ENCODE measurements at places on chromosomes 3 and 15.

DNA sequence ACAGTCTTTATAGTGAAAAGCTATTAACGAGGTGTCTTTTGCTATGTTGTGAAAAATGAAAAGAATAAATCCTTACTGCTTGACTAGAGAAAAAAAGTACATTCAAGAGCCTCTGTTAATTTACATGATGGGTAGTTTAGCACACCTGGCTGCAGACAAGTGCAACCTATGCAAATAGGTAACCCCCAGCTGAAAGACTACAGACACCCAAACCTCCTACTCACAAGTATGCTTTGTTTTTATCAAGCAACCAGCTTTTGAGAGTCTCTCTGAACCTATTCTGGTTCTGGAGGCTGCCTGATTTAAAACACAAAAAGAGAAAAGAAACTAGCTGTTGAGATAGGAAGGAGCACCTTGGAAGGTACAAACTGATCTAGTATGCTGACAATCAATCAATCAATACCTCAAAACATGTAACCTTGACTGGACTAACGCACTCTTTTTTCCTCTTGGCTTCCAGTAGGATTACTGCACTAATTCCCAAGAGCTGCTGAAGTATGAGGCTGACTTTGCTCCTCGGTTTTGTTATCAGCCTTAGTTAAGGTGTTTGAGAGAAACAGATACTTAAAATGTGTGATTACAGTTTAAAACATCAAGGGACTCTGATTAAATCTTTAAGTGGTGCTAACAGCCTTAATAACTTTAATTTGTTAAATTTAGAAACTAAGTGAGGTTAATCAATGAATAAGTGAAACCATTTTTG is 63.6 kb downstream of the OSBPL10 start:
- no peak for DNase-seq

GRCh38 chr15:54347082-54347827 is 369.0 kb downstream of the UNC13C start:
- no peak for DNase-seq

DNA sequence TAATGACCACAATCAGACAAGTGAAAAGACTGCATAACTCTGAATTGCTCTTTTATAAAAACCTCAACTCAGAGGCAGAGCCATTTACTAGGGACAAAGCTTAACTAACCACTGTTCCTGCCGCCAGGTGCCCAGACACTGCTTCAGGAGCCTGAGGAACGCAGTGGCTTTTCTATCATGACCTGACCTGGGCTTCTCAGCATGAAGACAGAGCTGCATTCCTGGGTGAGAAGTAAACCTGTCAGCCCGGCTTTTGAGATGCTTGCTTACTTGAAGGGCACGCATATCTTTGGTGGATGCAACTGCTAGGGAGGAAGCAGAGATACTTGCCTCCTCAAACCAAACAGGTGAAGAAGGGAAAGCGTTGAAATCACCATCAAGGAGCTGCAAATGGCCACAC is 7.9 kb downstream of the LRRC31 start:
- no peak for DNase-seq

- no peak for DNase-seq
Observed at GRCh38 chr15:74525945-74526344, 15.1 kb upstream of the ARID3B start.

DNA sequence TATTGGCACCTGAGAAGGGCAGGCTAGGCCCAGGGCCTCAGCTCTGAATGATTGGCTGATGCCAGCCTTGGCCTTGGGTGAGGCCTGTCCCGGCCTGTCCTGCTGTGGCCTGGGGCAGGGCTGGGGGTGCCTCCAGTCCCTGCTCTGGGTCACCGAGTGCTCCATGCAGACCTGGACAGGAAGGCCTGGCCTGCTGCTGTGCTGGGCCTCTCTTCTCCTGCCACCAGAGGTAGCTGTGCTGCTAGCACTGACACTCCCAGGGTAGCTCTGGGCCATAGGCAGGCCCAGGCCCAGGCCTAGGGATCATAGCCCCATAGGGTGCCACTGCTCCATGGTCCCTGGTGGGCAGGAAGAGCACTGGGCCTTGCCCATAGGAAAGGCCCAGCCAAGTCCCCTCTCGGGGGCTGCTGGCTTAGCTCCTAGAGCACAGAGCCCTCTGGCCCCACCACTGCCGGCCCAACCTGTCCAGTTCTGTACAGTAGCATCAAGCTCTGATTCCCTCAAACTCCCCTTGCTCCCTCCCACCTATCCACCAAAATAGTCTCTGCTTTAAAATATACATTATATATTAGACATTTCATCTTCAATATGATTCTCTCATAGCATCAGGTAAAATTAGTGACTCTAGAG is 18.2 kb downstream of the ABTB1 start:
- DNase-seq = no peak
